SJSA1 (cell line): ENCODE measurements at places on chromosomes 16 and 17. TPM values are rescaled to one million over a fixed set of nuclear protein-coding genes. Genes with fewer than 3 reads are reported as not detected.

- H3K36me3 ChIP-seq: 0 out of 2 replicates have a peak, but pooled peaks cover 3% of the 10 kb centered on the region
- no peak for DNase-seq
- no peak overlapping the region for H3K4me3 ChIP-seq
- H3K27ac ChIP-seq: no peak overlapping the region
Measured at GRCh38 chr17:9044772-9045463, 23.6 kb downstream of the NTN1 start.

GRCh38 chr17:72624652-72625051 lies 467.8 kb downstream of the SLC39A11 start:
- no peak overlapping the region for H3K27ac ChIP-seq
- no peaks in the 10 kb centered on the region; the same call in 1 of the 2 replicates for H3K27me3 ChIP-seq
- H3K36me3 ChIP-seq: no peaks in the 10 kb centered on the region
- no peak for DNase-seq
- no peaks in the 10 kb centered on the region for H3K4me1 ChIP-seq

- peaks cover 32% of the 10 kb centered on the region for H3K27me3 ChIP-seq
- H3K36me3 ChIP-seq: no peaks in the 10 kb centered on the region
- H3K4me3 ChIP-seq: no peak overlapping the region
- DNase-seq: no peak
- no peak overlapping the region for H3K27ac ChIP-seq
Measured at GRCh38 chr17:39618956-39619785, 7.6 kb upstream of the PPP1R1B start.

DNA sequence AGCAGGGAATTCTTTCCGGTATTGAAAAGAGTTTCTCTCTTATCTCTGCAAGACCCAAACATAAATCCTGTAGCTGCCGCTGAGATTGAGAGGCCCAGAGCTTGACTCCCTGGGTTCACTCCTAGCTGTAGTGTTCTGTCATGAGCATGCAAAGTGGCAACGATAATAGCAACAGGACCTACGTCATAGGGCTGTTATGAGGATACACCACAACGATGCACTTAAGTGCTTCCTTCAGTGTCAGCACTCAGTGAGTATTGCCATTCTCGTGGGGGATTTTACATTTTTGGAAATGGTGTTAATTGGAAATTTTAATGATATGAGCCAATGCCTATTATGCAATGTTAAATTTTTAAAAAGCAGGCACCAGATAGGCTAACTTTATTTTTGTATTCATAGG lies 199.8 kb downstream of the CYLD start:
- no peak overlapping the region for H3K4me3 ChIP-seq
- H3K27me3 ChIP-seq: no peaks in the 10 kb centered on the region
- no peaks in the 10 kb centered on the region for H3K36me3 ChIP-seq
- H3K27ac ChIP-seq: no peak overlapping the region
- H3K4me1 ChIP-seq: no peaks in the 10 kb centered on the region
- no peak for DNase-seq

GRCh38 chr17:17706140-17707060 lies 25.1 kb downstream of the RAI1 start:
- peaks cover 45% of the 10 kb centered on the region for H3K36me3 ChIP-seq
- H3K27me3 ChIP-seq: no peaks in the 10 kb centered on the region
- H3K4me3 ChIP-seq: no peak overlapping the region
- no peak overlapping the region for H3K27ac ChIP-seq
- H3K4me1 ChIP-seq: peaks cover 30% of the 10 kb centered on the region

DNA sequence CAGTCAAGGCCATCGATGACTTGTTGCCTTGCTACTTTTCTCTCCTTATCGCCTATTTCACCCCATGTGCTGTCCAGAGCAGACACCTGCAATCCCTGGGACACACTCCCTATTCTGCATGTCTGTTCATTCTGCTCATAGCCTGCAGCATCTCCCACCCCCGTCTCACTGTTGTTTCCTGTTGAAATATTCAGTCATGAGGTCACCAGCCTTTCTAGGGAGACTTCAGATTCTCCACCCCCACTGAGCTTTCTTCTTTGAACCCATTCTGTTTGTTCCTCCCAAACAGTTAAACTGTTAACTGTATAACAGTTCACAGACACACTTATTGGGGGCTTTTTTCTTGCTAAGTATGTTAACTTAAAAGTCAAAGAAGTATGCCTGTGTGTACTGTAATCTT lies 94.4 kb downstream of the AATF start:
- H3K27me3 ChIP-seq: no peaks in the 10 kb centered on the region
- no peak for DNase-seq
- H3K4me1 ChIP-seq: no peaks in the 10 kb centered on the region
- no peak overlapping the region for H3K27ac ChIP-seq

DNA sequence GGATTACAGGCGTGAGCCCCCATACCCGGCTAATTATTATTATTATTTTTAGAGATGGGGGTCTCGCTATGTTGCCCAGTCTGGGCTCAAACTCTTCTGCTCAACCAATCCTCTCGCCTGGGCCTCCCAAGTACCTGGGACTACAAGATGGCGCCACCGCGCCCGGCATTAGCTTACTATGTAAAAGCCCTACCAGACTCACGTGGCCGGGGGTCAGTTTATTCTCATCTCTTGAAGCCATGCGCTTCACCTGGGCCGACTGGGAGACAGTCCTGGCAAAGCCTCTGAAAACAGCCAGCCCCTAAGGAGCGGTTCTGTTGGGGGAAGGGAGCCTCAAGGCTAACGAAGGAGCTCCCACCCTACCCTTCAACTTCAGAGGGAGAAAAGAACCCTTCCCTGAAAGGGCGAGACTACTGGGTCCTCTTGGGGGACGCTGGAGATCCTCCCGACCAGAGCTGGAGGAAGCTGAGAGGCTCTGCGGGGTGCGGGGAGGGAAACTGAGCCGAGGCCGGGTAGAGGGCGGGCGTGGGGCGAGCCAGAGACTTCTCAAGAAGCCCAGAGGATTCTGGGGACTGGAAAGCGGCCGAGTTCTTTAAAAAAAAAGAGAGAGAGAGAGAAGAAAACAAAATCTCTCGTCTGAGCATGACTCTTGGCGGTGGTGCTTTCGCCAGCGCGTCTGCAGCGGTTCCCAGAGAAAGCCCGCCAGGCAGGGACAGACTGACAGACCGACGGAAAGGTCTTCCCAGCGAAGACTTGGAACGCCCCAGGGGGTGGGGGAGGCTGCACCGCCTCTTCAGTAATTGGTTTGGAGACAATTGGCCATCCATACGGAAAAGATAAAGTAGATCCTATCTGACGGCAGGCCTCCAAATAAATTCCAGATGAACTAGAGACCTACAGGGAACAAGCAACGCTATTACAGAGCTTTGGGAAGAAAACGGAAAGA lies 5.6 kb upstream of the TUBG2 start:
- H3K4me3 ChIP-seq: no peak overlapping the region
- DNase-seq: peak; percentile 47
- H3K4me1 ChIP-seq: peaks cover 21% of the 10 kb centered on the region
- no peaks in the 10 kb centered on the region for H3K36me3 ChIP-seq
- H3K27me3 ChIP-seq: peaks cover 23% of the 10 kb centered on the region

DNA sequence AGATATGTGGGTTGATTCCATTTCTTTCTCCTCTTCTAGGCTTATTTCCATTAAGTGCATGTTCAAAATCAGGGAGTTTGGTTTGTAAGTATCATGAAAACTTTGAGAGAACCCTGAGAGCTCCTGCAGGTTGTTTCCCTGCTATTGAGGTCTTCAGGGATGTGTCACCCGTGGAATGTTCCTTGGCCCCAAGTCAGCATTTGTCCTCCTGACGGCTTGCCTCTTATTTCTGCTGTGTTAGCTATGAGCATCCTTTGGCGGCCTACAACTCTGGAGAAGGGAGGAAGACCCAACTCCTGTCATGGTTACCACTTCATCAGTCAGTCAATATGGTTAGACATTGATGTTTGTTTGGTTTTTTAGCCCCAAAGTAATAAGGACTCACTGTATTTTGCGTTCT lies 180.8 kb downstream of the FTO start:
- H3K36me3 ChIP-seq: peaks cover 21% of the 10 kb centered on the region
- peaks cover 8% of the 10 kb centered on the region for H3K4me1 ChIP-seq
- H3K27ac ChIP-seq: no peak overlapping the region
- DNase-seq: no peak
- H3K27me3 ChIP-seq: 0 out of 2 replicates have a peak, but pooled peaks cover 2% of the 10 kb centered on the region
- no peak overlapping the region for H3K4me3 ChIP-seq

DNA sequence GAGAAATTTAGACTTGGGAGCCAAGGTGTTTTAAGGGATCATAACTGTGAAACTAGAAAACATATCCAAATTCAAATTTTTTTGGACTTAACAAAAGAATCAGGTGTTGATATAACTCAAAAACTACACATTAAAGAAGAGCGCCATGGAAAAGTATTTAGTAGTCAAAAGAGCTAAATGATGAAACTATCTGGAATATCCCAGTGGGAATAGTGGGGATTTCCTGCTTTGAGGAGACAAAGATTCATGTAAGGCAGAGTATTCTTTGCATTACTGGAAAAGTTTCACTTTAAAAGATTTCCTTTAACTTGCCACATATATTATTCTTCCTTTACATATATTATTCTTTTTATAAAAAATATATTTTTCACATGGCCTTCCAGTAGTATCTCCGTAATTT lies 40.3 kb upstream of the VPS4A start:
- H3K4me1 ChIP-seq: peaks cover 6% of the 10 kb centered on the region
- H3K36me3 ChIP-seq: peaks cover 27% of the 10 kb centered on the region
- no peak overlapping the region for H3K27ac ChIP-seq
- no peaks in the 10 kb centered on the region for H3K27me3 ChIP-seq
- no peak overlapping the region for H3K4me3 ChIP-seq
- no peak for DNase-seq

GRCh38 chr17:49681106-49681979 lies 3.4 kb upstream of the SPOP start:
- no peak overlapping the region for H3K4me3 ChIP-seq
- no peak for DNase-seq
- no peak overlapping the region for H3K27ac ChIP-seq
- no peaks in the 10 kb centered on the region for H3K27me3 ChIP-seq
- peaks cover 11% of the 10 kb centered on the region for H3K4me1 ChIP-seq
- H3K36me3 ChIP-seq: no peaks in the 10 kb centered on the region

DNA sequence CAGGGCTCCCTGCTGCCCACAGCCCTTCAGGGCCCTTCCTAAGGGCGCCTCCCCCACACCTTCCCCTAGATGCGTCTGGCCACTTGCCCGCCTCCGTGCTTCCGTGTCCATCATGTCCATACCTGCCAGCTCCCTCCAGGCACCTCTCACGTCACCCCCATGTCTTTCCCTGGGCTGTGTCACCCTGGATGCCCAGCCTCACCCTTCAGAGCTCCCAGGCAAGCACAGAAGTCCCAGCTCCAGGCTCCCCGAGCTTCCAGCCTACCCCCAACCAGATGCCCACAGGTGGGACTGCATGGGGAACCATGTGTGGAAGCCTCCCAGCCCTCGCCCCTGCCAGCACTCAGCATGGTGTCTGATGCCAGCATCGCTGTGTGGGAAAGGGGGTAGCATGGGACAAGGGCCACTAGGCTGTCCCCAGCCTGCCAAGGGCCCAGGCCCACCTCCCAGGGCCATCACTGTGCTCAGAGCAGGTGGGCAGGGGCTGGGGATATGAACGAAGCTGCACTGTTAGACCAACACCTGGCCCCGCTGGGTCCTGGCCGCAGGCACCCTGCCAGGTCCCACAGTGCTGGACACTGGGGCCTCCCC lies 1.9 kb upstream of the AXIN1 start:
- H3K27ac ChIP-seq: no peak overlapping the region
- H3K36me3 ChIP-seq: peaks cover 7% of the 10 kb centered on the region
- no peak for DNase-seq
- no peaks in the 10 kb centered on the region for H3K27me3 ChIP-seq
- no peak overlapping the region for H3K4me3 ChIP-seq

DNA sequence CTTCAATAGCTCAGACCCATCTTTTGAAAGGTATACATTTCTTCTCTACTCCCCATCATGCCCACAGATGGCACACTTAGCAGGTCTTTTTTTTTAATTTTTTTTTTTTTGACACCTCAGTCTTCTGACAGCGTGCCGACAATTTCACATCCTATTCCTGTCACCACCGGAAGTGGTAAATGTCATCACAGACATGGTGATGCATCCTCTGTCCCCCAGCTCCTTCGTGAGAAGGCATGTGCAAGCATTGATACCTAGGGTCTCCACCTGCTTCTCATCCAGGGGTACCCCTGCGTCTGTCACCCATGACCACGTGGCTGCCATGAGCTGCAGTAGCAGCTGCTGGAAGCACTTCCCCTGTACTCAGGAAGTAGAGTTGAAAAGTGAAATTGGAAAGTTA lies 35.6 kb downstream of the ELAC2 start:
- H3K27ac ChIP-seq: no peak overlapping the region
- no peaks in the 10 kb centered on the region for H3K27me3 ChIP-seq
- DNase-seq: no peak
- no peaks in the 10 kb centered on the region for H3K36me3 ChIP-seq
- H3K4me1 ChIP-seq: no peaks in the 10 kb centered on the region
- H3K4me3 ChIP-seq: no peak overlapping the region

DNA sequence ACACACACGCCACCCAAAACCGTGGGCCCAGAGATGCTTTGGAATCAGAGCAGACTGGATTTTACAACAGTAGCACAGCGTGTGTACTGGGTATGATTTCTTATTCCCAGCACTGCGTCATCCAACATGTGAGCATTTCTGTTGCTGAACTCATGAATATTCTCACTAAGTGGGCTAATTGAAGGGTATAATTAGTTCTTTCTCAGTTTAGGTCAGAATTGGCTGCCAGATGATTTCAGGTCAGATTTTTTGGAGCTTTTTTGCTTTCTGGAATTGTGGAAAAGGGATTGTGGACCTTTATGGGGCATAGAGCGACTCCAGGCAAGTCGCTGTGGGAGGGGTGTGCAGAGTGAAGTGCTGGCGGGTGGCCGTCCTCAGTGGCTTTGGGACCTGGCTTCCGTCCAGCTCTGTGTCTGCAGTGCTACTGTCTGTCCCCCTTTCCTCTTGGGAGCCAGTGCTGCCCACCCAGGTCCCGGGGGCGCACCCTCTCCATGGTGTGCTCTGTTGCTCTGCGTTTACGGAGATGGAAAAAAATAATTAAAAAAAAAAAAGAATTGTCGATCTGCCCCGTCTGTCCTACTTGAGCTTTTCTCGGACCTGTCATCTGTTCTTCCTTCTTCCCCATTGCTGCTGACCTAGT lies 25.0 kb downstream of the FOXK2 start:
- H3K4me1 ChIP-seq: no peaks in the 10 kb centered on the region
- no peaks in the 10 kb centered on the region for H3K27me3 ChIP-seq
- DNase-seq: no peak
- no peak overlapping the region for H3K4me3 ChIP-seq
- H3K27ac ChIP-seq: no peak overlapping the region
- peaks cover 26% of the 10 kb centered on the region for H3K36me3 ChIP-seq

GRCh38 chr17:54864636-54865356 lies 35.9 kb upstream of the TOM1L1 start:
- DNase-seq: no peak
- no peaks in the 10 kb centered on the region for H3K27me3 ChIP-seq
- H3K4me3 ChIP-seq: no peak overlapping the region
- no peak overlapping the region for H3K27ac ChIP-seq
- no peaks in the 10 kb centered on the region for H3K36me3 ChIP-seq

The C1QL1 gene
- total RNA-seq: 5.2 TPM in 1 of 2 replicates, not detected in the other

The TEX14 gene
- total RNA-seq: 0.03 and 0.13 TPM in 2 replicates

The PYY gene
- total RNA-seq: not detected in 2 replicates
